ENCODE measurements at places on chromosomes 6 and 20.

- DNase-seq = peak; percentile 56
Measured at GRCh38 chr6:155066361-155066760, 71.2 kb downstream of the TIAM2 start.

- peak; percentile 79 for DNase-seq
Measured at GRCh38 chr6:9537381-9537780, 877.5 kb downstream of the TFAP2A start.

DNA sequence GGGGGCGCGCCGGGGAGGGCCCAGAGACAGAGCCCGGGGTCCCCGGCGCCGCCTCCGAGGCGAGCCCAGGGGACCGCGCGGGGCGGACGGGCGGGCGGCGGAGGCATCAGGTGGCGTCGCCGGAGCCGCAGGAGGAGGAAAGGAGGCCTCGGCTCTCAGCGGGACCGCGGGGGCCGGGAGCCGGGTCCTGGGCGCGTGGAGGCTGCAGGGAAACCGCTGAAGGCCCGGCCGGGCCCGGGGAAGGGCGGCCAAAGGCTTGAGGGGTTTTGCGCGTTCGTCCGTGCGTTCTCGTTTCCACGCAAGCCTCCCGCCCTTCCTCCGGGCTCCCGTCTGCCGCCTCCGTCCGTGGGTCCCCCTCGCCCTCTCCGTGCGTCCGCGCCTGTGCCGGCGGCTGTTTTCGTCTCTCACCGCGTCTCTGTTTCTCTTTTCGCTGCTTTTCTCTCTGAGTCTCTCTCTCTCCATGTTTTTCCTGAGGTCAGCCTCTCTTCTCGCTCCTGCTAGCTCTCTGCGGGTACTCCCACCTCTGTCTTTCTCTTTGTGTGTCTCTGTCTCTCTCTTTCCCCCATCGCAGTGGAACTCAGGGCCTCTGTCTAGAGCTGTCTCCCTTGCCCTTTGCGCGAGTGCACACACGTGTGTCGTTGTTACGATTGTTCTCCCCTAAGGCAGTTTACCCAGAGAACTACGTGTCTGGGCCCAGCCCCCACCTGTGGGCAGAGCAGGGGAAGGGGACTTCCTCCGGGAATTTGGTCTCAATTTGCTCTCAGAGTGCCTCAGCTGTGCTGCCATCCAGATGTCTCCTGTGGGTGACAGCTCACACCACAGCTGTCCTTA lies 2.1 kb downstream of the IRF4 start:
- no peak for DNase-seq

DNA sequence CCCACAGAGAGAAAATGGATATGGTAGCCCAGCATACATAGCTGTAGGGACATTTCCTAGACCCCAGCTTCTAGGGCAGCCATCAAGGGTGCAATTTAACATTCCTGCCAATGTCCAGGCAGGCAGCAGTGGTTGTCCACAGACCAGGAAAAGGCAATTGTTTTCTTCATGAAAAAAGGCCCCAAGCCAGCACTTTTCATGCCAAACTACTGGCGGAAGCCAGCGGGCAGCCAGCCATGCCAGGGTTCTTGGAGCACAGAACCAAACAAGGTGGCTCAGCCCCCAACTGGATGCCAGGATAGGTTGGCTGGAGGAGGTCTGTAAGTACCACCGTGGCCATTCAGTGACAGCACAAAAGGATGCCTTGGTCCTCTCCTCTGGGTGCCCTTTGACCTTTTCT lies 94.6 kb downstream of the BANF2 start:
- DNase-seq = no peak

DNA sequence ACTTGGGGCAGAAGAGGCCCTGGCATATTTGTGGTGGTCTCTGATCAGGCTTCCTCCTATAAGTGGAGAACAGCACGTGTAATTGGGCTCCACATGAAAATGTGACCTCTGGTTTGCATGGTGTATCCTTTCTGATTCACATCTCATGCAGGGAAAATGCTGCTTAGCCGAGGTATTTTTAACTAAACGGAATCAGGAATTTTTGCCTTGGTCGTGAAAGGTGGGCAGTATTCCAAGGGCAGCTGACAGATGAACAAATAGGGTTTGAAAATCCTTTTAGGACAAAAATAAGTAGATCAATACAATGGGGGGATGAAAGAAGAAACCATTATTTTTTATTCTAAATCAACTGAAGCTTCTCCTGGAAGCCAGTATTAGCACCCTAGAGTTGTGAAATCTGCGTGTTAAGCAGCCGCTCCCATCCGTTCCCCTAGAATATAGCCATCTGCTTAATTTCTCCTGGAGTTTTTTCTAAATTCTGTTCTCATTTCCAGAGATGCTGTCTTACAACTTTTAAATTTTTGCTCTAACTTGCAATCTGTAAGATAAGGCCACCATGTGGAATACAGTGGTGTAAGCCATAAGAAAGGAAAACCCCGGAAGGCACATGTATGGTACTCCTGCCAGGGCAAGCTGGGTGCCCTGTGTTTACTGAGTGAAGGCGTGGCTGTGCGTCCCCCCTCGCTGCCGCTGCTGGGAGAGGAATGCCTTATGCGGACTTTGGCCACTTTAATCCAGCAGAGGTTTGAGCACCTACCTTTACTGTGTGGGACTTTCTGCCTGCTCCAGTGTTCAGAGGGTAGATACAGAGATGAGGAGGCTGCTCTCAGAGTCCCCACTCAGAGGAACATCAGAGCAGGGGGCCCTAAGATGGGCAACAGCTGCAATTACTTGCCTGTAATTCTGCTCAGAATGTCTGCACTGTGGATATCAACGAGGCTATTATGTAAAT lies 52.4 kb downstream of the SYNJ2 start:
- DNase-seq = no peak

DNA sequence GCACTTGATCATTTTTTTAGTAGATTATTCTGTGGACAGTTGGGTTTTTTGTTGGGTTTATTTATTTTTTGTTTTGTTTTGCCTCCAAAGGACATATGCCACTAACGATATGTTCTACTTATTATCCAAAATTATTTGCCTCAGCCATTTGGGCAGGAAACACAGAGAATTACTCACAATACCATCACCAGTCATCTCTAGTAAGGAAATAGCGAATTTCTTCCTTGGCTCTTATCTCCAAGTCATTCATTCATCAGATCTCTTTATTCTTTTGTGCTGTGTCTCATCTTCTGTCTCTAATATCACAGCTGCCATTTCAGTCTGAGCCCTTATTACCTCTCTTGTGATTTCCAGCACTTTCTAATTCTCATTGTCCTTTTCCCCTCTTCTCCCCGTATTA lies 130.4 kb upstream of the SMLR1 start:
- DNase-seq = no peak

DNA sequence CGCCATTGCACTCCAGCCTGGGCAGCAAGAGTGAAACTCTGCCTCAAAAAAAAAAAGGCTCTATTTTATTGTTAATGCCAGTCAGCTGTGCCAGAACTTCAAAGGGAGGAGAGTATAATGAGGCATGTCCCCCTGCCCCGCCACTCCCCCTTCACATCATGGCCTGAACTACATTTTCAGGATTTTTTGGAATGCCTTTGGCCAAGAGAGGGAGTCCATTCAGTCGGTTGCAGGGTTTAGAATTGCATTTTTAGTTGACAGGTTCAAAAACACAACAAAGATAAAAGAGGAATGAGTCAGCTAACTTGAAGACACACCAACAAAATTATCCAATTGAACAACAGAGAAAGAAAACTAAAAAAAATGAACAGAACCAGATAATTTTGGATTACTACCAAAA lies 59.1 kb downstream of the CEP43 start:
- no peak for DNase-seq

GRCh38 chr6:112257178-112257855 lies 3.0 kb upstream of the LAMA4 start:
- DNase-seq = no peak

DNA sequence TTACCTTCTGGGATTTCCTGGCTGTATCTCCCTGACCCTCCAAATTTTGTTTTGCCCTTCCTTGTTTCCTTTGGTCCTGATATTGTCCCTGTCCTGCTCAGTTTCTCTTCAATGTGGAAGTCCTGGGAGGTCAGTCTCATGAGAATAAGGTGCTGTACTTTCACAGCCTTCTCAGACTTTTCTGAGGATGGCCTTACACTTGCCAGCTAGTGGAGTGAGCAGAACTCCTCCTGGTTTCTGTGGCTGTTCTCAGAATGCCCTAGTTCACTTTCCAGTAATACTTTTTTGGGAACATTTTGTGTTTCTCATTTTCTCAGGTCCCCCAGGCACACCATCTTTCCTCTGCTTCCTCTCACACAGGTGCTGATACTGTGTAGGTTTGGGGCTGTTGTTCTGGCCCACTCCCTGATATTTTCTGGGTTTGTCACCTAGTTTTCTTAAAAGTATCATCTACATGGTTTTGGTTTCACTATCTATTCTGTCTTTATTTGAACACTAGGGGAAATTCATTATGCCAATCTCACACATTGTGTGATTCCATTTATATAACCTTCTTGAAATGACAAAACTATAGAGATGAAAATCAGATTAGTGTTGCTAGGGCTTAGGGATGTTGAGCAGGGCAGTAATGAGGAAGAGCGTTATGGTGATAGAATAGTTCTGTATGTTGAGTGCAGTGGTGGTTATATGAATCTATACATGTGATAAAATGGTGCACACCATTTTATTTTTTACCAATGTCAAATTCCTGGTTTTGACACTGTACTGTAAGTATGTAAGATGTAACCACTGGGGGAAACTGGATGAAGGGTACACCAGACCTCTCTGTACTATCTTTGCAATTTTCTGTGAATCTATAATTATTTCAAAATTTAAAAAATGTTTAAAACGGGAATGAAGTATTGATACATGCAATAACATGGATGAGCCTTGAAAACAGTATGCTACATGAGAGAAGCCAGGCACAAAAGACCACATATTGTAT lies 27.2 kb upstream of the BRPF3 start:
- DNase-seq = no peak

DNA sequence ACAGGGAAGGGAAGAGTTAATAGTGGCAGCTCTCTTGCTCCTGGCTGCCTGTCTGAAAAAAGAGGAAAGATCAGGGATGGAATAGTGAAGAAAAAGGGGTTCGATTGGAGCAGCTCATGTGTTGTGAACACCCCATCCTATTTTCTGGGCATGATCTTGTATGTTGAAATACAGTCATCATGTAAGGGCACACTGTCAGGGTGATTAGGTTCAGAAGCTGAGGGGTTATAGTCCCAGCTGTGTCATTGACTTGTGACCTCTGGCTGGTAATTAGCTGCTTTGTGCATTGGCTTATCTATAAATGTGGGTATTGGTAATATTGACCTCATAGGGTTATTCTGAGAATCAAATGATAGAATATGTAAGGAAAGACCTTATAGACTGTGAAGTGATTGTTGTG lies 30.1 kb downstream of the PHF20 start:
- no peak for DNase-seq

DNA sequence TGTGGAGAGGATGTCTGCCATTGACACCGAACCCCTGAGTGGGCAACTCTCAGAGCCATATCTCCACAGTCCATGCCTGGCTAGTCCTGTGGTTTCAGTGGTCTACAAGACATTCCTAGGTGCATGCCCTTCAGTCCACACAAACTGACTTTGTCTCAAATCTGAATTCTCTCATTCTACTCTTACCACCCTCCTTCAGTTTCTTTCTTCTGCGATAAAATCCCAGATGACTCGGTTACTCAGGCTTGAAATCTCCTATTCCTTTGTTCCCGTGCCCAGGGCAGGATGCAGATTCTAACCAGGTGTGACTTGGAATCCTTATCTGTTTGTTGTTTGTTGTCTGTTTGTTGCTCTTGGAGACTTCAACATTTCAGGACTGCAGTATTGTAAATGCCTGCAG lies 9.3 kb downstream of the CDS2 start:
- DNase-seq = no peak
